HEK293T (cell line): ENCODE measurements at places on chromosomes 7 and 10.

DNA sequence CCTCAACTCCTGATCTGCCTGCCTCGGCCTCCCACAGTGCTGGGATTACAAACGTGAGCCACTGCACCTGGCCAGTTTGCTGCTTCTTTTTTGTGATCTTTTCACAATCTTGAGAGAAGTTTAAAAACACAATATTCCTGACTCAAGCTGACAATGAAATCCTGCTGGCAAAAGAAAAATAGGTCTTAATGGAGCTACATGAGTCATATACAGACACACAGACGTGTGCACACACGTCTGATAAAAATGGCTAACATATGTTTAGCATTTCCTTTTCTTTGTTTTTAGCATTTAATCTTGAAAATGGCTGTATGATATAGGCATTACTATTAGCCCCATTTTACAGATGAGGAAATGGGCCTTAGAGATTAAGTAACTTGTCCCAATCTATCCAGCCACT is 29.4 kb upstream of the RAB18 start:
- no peak for DNase-seq

- DNase-seq = no peak
Observed at GRCh38 chr7:50682079-50682478, 100.6 kb downstream of the GRB10 start.

DNA sequence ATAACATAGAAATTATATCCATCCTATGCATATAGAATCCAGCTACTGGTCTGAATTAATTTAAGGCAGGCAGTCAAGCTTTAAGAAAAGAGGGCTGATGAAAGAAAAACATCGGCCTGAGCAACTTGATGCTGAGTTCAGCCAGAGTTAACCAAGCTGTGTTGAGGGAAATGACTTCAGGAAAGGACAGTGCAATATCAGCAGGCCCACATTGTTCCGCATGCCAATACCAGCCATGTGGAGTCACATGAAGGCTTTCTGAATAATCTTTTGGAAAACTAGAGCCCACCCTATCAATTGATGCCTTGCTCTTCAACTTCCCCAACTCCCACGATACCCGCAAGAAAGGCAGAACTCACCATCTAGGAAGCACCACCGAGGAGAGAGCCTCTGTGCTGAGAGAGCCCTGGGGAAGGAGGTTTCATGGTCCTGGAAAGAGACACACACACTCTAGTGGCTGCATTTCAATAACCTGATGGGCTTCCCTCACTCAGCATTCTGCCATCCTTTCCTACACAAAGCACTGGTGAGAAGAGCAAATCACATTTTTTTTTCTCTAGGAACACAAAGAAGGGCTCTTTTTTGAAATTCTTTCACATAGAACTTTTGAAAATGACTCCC is 125.8 kb upstream of the PTN start:
- DNase-seq = no peak

DNA sequence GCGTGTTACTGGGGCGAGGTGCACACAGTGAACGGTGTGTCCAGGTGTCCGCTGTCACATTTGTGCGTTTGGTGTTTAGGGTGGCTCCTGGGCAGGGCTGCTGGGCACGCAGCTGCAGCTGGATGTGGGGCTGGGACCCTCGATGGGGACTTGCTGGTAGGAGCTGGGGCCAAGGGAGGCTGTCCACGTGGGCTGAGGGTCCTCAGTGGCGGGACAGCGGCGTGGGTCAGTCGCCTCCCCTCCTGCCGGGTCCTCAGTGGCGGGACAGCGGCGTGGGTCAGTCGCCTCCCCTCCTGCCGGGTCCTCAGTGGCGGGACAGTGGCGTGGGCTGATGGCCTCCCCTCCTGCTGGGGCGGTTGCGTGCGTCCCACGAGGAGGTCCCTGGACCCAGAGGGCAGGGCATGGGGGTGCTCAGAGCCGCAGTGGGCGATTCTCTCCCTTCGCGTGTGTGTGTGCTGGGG is 68.5 kb downstream of the INPP5A start:
- no peak for DNase-seq

GRCh38 chr7:130974169-130974568 is 240.2 kb upstream of the KLF14 start:
- DNase-seq = no peak

DNA sequence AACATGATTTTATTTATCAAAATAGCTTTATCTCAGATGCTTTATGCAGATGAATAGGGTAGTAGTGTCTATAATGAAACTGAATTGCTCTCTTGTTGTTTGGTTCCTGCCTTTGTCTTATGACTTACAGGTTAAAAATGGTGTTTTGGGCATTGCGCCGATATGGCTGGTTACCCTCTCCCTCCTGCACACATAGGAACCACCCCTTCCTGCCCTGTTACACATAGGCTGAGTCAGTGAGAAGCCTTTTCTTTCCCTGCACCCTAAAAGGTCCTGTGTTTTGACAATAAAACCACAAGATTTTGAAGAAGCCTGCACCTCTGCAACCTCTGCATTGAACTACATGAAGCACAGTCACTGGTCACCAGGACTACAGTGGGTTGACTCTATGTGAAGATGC is 655.8 kb upstream of the ANKRD30A start:
- DNase-seq = no peak

DNA sequence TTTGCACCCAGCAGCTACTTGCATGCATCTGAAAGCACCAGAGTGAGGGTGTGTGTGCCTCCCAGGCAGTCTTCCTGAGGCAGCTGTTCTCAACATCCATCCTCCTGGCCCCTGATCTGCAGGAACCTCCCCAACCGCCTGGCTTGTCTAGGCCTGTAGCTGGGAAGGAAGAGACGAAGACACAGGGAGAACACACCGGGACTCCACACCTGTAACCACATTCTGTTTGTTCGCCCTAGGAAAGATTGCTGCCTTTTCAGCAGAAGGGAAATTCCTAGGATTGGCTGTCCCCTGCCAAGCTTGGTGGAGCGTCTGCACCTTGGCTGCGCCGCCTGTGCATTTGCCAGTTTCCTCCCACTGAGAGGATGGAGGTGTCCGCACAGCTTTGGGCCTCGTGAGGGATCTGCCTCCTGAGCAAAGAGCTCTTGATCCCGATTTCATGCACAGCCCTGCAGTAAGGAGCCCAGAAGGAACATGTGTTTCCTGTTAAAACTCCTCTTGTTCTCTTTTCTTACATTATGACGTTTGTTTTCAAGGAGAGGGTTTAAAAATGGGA is 154.6 kb downstream of the TPST1 start:
- DNase-seq = no peak

DNA sequence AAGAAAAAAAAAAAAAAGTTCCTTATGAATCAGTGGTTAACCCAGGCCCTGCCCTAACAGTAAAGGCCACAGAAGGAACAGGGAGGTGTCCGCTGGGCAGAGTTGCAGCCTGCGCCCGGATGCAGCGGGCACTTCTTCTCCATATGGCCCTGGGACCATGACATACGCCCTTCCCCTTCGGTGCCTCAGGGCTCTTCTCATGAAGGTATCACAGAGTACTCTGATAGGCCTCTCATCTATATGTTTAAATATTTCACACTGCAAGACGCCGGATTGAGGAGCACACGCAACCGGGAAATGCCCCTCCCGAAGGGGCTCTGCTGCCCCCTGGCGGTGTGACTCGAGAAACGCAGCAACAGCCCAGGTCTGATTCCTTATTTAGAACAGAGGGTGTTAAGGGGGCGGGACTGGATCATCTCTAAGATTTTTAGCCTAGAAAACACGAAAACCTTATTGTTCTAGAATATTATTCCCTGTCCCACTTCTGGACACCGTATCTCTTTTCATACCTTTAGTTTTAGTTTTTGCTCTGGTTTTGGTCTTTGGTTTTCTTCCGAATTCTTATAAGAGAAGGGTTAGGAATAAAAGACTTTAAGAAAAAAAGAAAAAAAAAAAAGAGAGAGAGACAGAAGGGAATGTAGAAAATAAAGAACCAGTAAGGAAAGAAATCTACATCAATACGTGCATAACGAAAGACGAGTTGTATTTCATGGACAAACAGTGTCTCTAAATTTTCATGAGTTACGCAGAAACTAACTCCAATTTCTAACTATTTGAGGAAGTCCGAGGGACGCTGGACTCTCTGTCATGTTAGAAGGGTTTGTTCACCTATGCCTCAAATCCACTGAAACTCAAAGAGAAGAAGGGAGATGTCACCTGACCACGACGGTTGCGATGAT is 12.0 kb downstream of the DAGLB start:
- peak; percentile 88 for DNase-seq

- no peak for DNase-seq
Observed at GRCh38 chr7:94205529-94205928, 189.2 kb upstream of the COL1A2 start.
